ENCODE measurements at places on chromosomes 13 and 19. TPM values are rescaled to one million over a fixed set of nuclear protein-coding genes. Genes with fewer than 3 reads are reported as not detected.
A peak's percentile ranks its signal among the peaks of the same experiment; 100 is the strongest.

The RNF17 gene
- not detected for total RNA-seq

The ATP8B3 gene
- total RNA-seq: 8.4 TPM

GRCh38 chr19:3769494-3769893 lies 2.5 kb downstream of the RAX2 start:
- no peak for DNase-seq
- peaks cover 8% of the 10 kb centered on the region for H3K4me1 ChIP-seq
- H3K4me3 ChIP-seq: no peak overlapping the region
- H3K27ac ChIP-seq: no peak overlapping the region
- peaks cover 6% of the 10 kb centered on the region for H3K36me3 ChIP-seq

- DNase-seq: no peak
- H3K4me1 ChIP-seq: no peaks in the 10 kb centered on the region
- H3K27me3 ChIP-seq: peaks cover 30% of the 10 kb centered on the region
- H3K36me3 ChIP-seq: no peaks in the 10 kb centered on the region
Observed at GRCh38 chr13:28093881-28094280, 6.5 kb downstream of the FLT3 start.

DNA sequence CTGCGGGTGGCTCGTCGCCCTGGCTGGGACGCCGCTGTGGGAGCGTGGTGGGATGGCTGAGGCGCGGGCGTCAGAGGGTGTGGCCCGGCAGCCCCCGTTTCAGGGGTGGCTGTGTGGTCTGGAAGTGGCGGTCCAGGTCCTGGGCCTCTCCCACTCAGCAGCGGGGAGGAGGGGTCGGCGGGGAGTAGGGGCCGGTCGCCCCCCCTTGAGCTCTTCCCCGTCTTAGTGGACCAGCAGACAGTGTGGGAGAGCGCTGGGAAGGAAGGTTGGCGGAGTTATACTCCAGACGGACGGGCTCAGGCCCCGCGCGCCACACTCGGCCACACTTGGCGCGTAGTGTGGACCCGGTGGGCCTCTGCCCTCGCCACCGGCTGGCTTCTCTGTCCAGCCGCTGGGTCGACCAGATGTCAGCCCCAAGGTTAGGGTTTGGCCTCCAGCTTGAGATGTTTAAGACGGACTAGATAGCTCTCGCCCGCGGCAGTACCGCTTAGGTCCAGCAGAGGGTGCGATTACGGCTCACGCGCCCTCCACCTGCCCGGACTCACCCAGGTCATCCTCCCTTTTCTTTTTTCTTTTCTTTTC lies 21.7 kb upstream of the ZNF429 start:
- no peak overlapping the region for H3K27ac ChIP-seq
- H3K4me3 ChIP-seq: no peak overlapping the region
- peaks cover 3% of the 10 kb centered on the region for H3K4me1 ChIP-seq
- H3K36me3 ChIP-seq: peaks cover 9% of the 10 kb centered on the region
- H3K27me3 ChIP-seq: no peaks in the 10 kb centered on the region
- peak; percentile 78 for DNase-seq

GRCh38 chr19:39498798-39499642 lies at the start of gene DLL3:
TSS of gene DLL3 (plus strand) at chr19:39498947. CDS start at chr19:39498975, 28 bp downstream.
- no peak for DNase-seq
- H3K36me3 ChIP-seq: no peaks in the 10 kb centered on the region
- H3K4me3 ChIP-seq: peak within 1 kb of the TSS; percentile 46

DNA sequence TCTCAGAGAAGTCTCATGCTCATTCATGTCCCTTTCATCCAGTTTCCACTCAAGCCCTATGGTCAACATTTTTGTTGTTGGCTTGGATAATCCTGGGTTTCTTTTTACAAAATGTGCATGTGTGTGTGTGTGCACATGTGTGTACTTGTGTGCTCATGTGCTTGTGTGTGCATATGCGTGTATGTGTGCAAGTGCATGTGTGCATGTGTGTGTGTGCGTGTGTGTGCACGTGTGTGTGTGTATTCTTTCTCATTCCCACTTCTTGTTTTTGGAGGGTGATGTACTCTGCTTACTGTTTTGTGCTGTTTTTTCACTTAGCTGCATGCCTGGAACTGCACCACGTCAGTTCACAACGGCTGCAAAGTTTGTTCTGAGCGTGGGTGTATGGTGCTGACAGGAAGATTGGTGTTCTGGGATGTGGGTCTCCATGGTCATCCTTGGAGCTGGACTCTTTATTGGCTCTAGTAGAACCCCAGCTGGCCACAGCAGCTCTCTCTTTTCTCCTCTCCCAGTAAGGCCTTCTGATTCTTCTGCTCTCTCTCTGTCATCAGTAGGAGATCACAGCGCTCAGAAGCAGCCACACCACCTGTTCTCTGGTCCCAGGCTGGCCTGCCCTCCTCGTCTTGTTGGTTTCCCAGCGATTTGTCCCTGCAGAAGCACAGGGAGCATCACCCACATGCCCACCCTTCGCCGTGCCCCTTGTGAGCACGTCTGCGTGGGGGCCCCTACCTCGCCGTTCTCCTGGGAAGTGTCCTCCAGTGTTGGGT lies 60.8 kb downstream of the SOX1 start:
- no peak for DNase-seq
- H3K4me3 ChIP-seq: no peak overlapping the region
- peaks cover 26% of the 10 kb centered on the region for H3K27me3 ChIP-seq
- no peaks in the 10 kb centered on the region for H3K4me1 ChIP-seq

DNA sequence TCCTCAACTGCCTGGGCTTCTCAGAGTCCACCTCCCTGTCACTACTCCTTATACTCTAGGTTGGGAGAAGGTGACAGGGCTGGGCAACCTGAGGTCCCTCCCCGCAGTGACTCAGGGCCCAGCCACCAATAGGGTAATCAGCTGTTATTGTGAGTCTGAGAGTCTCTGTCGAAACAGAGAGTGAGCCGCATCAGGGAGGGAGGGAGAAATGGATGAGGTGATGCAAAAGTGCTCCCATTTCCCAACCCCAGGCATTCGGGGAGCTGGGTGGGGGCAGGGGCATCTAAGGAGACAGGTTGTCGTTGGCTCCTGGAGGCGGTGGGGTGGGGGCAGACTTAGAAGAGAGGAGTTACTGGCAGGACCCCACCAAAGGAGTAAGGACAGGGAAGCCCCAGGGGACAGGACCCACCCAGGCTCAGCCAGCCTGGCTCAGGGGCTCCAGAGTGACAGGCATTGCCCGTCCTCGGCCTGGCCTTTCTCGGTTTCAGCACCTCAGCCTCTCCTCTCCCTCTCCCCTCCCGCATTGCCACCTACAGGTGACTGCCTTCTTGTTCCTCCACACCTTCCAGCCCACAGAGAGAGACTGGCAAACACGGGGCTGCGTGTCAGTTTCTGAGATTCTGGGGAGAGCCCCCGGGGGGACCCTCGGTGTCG lies at the start of gene DMKN:
DMKN (minus strand) TSS at position 22 of the 654 bp plus-strand sequence. CDS start 174 bp downstream, outside the sequence.
- DNase-seq: no peak
- no peak within 1 kb of the TSS for H3K4me3 ChIP-seq
- no peak within 1 kb of the TSS for H3K27ac ChIP-seq
- peaks cover 24% of the 10 kb centered on the region for H3K27me3 ChIP-seq
- H3K36me3 ChIP-seq: no peaks in the 10 kb centered on the region

- no peak for DNase-seq
- H3K27ac ChIP-seq: no peak overlapping the region
- H3K27me3 ChIP-seq: no peaks in the 10 kb centered on the region
- no peak overlapping the region for H3K4me3 ChIP-seq
Observed at GRCh38 chr13:54185785-54186184, 1157.2 kb downstream of the OLFM4 start.

Measured in activated naive CD4-positive, alpha-beta T cell treated with anti-CD3 and anti-CD28 coated beads for 36 hours (primary cell).